ENCODE measurements at places on chromosomes 6 and 20.

- DNase-seq, result no peak
These were observed 8.2 kb downstream of the NT5DC1 start for GRCh38 chr6:116108836-116109235.

DNA sequence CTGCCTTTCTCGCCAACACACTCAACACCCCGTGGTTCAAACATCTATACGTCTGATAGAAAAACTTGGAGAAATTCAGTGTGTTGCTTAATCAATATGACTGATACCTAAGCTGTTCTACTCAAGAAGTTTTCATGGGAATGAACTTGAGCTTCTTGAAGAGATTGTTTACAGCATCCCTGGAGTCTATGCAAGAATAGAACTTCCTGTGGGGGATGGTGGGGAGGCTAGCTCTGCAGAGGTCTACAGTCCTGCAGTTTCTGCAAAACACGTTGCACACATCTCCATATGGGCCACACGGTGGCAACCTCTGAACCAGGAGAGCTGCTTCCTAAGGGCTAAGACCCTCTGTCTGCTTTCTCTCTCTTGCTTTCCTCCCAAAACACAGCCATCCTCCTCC, 32.7 kb upstream of the FANCE start:
- no peak for DNase-seq

GRCh38 chr6:12241493-12242175, 48.5 kb upstream of the EDN1 start:
- DNase-seq, result no peak

- peak; percentile 71 for DNase-seq
These were observed 44.3 kb downstream of the CPXM1 start for GRCh38 chr20:2756056-2756611.

DNA sequence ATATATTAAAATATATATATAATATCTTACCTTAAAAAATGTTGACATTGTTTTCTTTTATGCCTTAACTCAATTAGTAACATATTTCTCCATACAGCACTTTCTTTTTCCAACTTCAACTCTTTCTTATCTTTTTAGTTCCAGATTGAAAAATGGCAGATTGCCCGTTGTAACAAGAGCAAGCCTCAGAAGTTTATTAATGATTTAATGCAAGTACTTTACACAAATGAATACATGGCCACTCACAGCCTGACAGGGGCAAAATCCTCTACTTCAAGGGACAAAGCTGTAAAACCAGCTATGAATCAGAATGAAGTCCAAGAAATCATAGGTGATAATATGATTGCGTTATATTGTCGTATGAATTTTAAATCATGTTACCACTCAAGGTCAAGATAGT, 29.4 kb upstream of the KIAA1586 start:
- no peak for DNase-seq

DNA sequence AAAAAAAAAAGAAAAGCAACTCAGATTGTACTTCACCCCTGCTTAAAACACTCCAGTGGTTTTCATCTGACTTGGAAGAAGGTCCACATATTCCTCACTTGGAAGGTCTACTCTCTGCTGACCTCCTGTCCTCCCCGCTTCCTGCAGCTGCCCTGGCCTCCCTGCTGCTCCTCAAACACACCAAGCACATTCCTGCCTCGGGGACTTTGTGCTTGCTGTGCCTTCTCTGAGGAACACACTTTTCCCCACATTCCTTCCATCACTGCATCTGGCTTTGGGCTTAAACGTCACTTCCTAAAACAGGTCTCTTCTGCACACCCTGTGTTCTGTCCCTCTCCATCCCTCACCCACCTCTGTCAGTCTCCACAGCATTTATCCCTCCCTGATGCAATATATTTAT, 4.9 kb upstream of the PDYN start:
- no peak for DNase-seq

- DNase-seq, result no peak
These were observed 184.2 kb upstream of the SPTLC3 start for GRCh38 chr20:12824328-12825225.

DNA sequence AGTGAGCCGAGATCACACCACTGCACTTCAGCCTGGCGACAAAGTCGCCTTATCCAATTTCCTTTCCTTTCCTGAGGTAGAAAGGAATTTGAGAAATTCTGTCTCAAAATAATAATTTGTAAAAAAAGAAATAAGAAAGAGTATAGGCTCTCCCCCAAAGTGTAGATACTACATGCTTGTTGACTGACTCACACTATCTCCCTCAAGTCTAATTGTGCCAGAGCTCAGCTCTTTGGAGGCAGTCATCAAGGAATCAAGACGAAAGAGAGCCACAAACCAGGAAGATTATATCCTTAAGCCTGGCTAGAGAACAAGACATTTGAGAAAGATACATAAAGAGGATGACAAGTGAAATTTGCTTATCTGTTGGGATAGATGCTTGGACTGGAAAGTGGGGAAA, 3.7 kb upstream of the FKBPL start:
- DNase-seq, result no peak

DNA sequence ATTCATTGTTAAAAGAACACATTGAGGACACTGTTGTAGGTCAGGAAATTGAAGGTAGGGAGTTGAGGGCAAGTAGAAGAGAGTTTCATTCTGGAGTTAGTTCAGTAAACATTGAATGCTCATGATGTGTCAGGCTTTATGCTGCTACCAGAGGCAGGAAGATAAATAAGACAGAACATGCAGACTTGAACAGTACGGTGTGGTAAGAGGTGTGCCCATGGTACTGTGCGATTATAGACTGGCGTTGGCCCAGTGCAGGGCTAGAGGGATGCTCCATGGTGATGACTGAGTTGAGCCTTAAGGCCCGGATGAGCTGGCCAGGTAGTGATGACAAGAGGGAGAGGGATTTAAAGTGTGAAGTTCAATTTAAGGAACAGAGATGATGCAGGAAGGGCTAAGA, 50.8 kb downstream of the CARMIL1 start:
- DNase-seq, result no peak

GRCh38 chr6:170442596-170442995, 110.5 kb downstream of the PSMB1 start:
- no peak for DNase-seq

DNA sequence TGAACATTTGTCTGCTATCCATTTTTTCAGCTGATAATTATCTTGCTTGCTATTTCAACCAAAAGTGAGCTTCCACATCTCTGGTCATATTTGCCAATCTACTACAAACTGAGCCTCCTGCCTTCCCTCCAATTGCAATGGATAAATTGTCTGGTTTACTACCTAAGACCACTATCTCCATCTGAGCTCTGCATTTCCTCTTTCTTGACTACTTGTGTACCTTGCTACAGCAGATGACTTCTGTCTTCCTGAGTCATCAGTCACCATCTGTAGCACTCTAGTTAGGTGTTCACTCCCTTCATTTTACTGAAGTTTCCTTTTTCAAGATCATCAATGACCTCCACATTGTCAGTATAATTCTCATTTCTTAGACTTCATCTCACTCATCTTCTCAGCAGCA, 33.5 kb upstream of the PHIP start:
- DNase-seq, result no peak

DNA sequence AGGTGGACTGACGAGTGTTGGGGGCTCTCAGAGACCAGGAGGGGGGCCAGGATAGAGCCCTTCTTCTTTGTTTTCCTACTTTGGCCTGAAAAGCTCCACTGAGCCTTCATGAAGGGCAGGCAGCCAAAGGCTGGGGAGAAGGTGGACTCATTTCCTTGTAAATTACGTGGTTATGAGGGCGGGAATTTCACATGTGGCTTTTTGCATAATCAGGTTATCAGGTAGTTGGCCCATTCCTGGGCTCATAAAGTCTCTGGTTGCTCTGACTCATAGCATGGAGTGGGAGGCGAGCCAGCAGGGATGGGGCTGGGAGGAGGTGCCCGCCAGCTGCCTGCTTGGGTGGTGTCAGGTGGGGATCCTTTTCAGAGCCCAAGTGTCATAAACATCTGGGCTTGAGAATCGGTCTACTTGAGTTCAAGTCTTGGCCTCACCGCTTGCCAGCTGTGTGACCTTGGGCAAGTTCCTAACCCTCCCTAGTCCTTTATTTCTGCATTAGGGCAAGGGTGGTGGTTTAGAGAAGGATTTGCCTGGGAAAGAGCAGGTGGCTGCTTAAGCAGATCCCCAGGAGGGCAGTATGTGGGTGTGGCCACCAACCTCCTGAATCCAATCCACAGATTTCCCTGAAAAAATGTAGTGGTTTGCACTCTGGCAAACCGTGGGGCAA, 26.5 kb upstream of the RNF24 start:
- DNase-seq, result no peak

- DNase-seq, result no peak
These were observed 548.2 kb downstream of the PRKN start for GRCh38 chr6:162179196-162179951.

GRCh38 chr6:74939151-74939708, 266.6 kb downstream of the COL12A1 start:
- DNase-seq, result no peak

DNA sequence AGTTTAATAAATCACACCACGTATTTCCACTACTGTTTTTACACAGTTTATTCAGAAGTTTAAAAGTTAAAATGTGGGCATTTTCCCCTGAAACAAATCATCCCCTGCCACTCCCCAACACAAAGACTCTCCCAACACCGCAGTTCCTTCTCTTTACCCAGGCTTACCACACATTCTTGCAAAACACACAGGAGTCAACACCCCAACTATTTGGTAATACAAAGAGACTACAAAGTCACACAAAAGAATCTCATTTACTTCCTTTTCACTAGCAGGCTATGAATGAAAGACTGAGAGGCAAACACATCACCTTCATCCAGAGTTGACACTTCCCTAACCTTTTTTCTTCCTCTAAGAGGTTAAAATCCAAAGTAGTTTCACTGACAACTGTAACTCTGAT, 51.1 kb downstream of the KCTD20 start:
- DNase-seq, result no peak

DNA sequence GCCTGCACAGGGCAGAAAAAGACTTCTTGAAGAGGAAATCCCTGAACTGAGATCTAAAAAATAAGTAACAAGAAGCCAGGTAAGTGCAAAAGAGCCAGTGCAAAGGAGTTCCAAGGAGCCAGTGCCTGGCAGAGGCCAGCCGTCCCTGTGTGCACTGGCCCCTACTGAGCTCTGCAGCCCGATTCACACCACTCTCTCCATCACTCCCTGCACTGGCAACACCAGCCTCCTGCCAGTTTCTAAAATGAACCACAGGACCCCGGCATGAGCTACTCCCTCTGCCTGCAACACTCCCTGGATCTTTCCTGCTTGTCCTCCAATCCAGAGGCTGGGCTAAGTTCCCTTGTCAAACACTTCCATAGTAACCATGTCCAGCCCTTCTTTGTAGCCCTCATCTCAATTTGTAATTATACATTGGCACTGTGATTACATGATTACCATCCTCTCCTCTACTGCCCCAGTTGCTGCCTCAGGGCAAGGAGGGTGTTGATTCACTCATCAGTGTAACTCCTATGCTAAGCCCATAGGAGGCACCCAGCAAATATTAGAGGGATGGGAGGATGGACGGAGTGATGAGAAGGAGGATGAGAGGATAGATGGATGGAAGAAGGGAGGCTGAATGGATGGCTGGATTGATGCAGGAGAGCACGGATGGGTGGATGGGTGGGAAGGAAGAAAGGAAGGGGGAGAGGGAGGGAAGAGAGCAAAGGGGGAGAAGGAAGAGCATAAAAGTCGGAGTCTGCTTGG, 49.3 kb downstream of the SIRPA start:
- DNase-seq, result no peak

GRCh38 chr6:170142559-170142958, 148.3 kb downstream of the DLL1 start:
- no peak for DNase-seq

DNA sequence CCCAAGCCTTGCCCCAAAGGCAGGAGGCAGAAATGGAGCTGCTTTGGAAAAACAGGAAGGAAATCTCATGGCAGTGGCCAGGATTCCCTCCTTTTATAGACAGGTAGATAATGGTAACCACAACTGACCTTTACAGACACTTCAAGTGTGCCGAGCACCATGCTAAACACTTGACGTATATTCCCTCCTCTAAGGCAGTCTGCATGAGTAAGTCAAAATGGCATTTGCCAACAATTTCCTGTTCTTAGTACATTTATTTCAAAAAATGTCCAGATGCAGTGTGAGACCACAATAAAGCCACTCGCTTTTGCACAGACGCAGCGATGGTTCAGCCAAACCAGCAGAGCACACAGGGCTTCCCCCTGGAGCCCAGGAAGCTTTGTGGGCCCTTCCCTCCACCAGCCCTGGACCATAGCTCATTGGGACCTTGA, 16.5 kb upstream of the GPR6 start:
- DNase-seq, result no peak

- no peak for DNase-seq
These were observed 132.6 kb downstream of the LCA5 start for GRCh38 chr6:79404677-79405076.

GRCh38 chr6:41713159-41713649, 22.2 kb downstream of the TFEB start:
- no peak for DNase-seq

DNA sequence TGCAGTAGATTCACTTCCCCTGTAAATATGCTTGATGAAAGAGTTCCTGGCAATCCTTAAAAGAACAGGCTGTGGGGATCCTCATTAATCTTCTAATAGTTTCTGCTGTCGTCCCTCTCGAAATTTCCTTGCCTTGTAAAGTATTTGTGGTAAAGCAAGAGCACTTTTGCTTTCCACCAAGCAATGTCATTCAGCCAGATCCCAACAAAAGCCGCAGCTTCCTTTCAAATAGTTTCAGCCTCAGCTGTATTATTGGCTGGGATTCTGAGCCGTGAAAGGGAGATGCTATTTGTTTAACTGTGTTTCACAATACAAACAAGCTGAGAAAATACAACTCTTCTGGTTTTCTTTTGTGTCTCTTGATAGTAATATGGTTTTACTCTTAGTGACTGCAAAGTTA, 48.9 kb upstream of the EPHA7 start:
- DNase-seq, result no peak

GRCh38 chr6:42783177-42783875, 1.5 kb downstream of the BICRAL start:
- peak; percentile 65 for DNase-seq
